ENCODE measurements at places on chromosomes 6 and 20.

DNA sequence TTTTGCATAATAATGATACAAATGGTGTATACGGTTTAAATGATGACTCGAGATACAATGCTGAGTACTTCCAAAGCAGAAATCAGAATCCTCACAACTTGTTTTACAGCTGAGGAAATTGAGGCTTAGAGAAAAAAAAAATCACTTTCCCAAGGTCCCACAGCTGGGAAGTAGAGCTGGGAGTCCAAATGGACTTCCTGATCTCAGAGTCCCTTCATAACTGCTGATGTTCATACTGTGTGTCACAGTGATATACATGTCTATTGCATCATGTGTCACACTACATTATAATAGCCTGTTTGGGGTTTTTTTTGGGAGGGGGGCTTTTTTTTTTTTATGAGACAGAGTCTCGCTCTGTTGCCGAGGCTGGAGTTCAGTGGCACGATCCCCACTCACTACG lies 8.5 kb downstream of the HM13 start:
- DNase-seq, result no peak

DNA sequence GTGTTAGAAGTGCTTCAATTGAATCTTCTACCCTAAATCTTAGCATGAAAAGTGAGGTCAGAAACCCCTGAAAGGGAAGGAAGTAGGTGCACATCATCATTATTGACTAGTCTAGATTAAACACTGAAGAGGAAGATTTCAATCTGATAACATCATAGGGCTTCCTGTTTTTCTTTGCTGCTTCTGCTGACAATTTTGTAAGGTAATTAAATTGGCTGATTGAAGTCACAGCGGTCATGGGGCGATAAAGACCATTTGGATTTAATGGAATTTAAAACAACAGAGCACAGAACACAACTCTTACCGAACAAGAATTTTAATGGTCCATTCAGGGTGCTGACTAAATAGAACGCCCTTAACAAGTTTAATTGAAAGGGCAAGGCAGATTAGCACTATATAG lies 11.3 kb downstream of the GRIK2 start:
- DNase-seq, result no peak

DNA sequence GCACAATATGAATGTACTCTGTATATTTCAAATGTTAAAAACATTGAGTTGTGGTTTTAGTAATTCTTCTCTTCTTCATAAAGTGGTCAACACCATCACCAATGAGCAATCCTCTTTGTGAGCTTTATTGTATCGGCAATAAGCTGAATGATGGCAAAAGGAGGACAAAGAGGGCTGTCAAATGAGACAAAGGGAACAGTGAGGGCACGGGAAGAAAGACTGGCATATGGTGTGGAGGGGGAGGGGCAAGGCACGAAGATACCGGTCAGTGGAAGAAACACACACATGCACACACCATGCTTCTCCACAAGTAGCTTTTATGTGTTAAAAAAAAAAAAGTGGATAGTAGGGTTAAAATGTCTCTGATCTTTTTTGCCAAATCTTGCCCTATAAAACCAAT lies 506.8 kb upstream of the CITED2 start:
- DNase-seq, result no peak

DNA sequence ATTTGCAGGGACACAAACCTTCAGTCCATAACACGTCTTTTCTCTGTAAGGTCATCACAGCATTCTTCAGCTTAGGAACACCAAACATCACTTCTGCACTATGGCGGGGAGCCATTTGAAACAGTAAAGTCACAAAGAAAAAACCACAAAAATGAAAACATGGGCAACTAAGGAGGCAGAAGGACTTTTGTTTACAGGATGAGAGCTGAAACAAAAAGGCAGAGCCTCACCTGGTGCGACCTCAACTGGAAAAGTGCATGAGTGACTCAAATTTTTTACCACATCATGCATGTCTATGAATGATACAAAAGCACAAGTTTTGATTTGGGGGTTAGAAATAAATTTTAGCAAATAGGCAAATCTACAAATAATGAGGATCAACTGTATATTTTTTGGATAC lies 68.2 kb upstream of the TNFAIP3 start:
- no peak for DNase-seq

DNA sequence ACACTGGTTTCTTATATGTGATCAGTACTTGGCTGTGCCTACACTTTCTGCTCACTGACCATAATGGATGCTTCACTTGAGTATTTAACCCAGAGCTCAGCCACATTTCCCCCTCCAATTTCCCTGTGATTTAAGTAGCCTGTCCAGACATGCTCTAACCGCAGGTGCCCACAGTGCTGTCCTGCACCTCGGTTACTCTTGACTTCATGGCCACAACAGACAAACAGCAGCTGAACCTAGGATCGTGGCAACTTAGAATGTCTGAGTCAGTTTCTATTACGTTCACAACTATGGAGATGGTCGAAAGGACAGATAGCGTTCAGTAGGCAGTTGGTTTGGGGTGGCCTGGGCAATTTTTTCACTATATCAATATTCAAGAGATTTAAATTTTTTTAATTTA lies 306.9 kb upstream of the SGK1 start:
- DNase-seq, result no peak

GRCh38 chr6:158867381-158868121 lies 48.4 kb upstream of the EZR start:
- DNase-seq, result no peak

- no peak for DNase-seq
These were observed 8.1 kb downstream of the NEDD9 start for GRCh38 chr6:11224252-11224965.

GRCh38 chr20:728256-728944 lies 39.9 kb downstream of the SLC52A3 start:
- DNase-seq, result peak; percentile 55

DNA sequence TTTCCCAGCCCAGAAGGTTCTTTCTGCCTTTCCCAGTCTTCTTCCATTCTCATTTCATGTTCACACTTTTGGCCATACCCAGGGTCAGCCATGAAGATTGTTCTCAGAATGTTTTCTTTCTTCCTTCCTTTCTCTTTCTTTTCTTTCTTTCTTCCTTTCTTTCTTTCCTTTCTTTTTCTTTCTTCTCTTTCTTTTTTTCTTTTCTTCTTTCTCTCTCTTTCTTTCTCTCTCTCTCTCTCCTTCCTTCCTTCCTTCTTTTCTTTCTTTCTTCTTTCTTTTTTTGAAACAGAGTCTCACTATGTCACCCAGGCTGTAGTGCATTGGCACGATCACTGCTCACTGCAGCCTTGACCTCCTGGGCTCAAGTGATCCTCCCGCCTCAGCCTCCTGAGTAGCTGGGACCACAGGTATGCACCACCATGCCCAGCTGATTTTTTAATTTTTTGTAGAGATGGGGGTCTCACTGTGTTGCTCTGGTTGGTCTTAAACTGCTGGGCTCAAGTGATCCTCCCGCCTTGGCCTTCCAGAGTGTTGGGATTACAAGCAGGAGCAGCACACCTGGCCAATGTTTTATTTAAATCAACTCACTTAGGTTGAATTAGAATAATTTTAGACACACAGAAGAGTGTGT lies 13.1 kb upstream of the FAM110A start:
- no peak for DNase-seq

GRCh38 chr20:53037621-53038020 lies 65.5 kb downstream of the TSHZ2 start:
- DNase-seq, result no peak

- DNase-seq, result no peak
These were observed 234.4 kb upstream of the MCHR2 start for GRCh38 chr6:100228437-100228833.

DNA sequence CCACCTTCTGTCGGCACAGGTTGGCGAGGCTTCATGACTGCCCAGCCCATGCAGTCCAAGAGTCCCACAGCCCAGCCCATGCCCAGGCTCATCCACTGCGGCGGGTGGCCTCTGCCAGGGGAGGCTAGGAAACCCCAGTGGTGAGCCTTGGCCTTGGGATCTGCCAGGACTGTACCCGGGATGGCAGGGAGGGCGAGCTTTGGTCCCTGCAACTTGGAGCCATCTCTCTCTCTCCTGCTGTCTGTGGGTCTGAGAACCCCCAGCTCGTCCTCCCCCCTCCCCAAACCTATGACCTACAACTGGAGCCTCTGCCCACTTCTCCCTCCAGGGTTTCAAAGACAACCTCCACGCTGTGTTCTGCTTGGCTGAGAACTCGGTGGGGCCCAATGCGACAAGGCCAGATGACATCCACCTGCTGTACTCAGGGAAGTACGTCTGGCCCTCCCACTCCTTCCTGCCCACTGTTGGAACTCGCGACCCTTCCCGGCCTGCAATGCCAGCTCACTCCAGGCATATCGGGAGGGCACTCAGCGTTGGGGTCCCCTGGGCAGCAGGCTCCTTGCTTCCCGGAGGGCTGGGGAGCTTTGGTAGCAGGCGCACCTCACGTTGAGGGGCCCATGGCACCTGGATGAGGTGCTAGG lies 19.7 kb downstream of the NPEPL1 start:
- DNase-seq, result peak; percentile 15

DNA sequence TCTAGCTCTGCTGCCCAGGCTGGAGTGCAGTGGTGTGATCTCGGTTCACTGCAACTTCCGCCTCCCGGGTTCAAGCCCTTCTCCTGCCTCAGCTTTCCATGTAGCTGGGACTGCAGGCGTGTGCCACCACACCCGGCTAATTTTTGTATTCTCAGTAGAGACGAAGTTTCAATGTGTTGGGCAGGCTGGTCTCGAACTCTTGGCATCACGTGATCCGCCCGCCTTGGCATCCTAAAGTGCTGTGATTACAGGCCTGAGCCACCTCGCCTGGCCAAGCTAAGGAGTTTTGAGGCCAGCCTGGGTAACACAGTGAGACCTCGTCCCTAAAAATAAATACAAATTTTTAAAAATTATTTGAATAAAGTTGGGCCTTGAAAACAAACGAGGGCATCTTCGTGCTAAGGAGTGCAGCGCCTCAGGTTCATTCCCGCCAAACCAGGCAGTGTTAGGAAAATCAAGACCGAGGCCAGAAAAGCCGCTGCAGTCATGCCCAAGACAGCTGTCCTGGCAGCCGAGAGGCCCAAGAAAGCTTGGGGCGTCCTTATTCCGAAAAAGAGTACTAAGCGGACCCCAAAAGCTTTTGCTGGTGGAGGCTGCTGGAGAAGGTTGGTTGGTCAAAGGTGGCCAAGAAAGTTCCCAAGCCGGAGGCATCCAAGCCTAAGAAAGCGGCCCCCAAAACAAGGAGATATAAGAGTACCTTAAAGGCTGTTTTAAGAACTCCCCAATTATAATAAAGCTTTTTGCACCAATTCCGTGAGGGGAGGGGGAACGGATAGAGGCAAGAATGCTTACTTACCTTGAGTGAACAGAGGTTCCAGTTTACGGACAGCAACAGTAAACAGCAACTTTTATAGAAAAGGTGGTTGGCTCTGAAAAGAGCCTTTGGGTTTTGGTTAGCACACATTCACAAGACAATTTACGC lies 109.0 kb downstream of the HFE start:
- DNase-seq, result peak; percentile 61

GRCh38 chr20:54510541-54511129 lies 35.2 kb downstream of the DOK5 start:
- peak; percentile 76 for DNase-seq

GRCh38 chr6:44494011-44494501 lies 106.5 kb downstream of the CDC5L start:
- no peak for DNase-seq

- DNase-seq, result no peak
These were observed 70.4 kb downstream of the PLAGL1 start for GRCh38 chr6:143937668-143937970.

GRCh38 chr6:163387317-163387716 lies 27.2 kb upstream of the QKI start:
- DNase-seq, result no peak

GRCh38 chr20:33929917-33930316 lies 63.8 kb upstream of the RALY start:
- DNase-seq, result no peak

- DNase-seq, result no peak
These were observed 40.1 kb downstream of the FAM120B start for GRCh38 chr6:170346649-170347048.

DNA sequence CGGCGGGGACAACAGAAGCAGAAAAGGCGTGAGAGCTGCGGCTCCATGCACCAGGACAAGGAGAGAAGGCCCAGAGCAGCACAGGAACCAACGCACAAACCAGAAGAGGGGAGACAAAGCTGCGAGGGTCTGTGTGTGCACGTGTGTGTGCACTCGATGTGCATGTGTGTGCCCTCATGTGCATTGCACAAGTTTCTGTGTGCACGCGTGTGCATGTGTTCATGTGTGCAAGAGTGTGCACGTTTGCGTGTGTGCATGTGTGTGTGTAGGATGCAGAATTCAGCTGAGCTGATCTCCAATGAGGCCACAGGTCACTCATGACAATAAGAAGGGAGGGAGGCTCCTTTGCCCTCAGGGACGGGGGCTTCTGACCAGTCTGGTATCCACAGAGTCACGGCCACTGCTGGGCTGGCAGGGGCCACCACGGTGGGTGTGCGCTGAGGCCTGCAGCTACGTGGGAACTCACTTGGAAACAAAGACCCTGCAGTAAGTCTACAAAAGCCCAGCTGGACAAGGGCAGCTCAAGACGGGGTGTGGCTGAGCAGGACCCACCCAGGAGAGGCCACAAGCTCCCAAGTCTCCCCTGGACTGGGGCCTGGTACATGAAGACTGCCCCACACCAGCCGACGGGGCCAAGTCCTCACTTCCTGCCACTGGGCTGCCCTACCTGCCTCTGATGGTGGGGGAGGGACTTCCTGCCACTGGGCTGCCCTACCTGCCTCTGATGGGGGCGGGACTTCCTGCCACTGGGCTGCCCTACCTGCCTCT lies 48.1 kb upstream of the CHRNA4 start:
- DNase-seq, result no peak

GRCh38 chr6:165844801-165845364 lies 181.8 kb upstream of the PDE10A start:
- no peak for DNase-seq

GRCh38 chr6:71979911-71980310 lies 93.6 kb downstream of the RIMS1 start:
- no peak for DNase-seq

- peak; percentile 38 for DNase-seq
These were observed 35.1 kb upstream of the BTN3A2 start for GRCh38 chr6:26329763-26330511.

GRCh38 chr20:15927893-15928650 lies 645.2 kb downstream of the KIF16B start:
- DNase-seq, result no peak

DNA sequence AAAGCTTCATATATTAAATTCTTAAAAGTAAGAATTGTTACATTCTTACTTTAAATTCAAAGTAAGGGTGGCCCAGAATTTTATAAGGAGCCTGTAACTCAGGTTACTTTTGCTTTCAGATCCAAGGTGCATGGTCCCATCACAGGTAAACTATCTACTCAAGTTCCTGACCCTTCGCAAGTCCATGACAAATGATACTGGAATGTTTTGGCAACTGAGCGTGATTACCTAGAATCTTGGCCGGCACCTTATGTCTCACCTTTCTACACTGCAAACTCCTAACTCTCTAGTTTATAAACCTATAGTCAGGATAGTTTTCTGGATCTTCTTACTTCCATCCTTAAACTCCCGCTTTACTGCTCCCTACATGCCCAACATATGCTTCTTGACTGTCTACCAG lies 67.9 kb upstream of the HMGN3 start:
- DNase-seq, result no peak

DNA sequence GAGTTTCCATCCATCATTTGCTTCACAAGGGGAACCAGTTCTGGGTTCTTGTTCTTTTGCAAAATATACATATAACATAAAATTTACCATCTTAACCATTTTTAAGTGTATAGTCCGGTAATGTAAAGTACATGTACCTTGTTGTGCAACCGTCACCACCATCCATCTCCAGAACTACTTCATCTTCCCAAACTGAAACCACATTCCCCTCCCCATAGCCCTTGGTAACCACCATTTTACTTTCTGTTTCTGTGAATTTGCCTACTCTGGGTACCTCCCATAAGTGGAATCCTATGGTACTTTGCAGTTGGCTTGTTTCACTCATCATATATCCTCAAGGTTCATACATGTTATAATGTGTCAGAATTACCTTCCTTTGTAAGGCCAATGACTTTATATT lies 70.3 kb upstream of the DSP start:
- DNase-seq, result no peak
